Left ventricle myocardium inferior (tissue), 1 donor: ENCODE measurements at places on chromosomes 4 and X.

- DNase-seq, result no peak
Measured at GRCh38 chr4:81366779-81367178, 104.9 kb downstream of the RASGEF1B start.

DNA sequence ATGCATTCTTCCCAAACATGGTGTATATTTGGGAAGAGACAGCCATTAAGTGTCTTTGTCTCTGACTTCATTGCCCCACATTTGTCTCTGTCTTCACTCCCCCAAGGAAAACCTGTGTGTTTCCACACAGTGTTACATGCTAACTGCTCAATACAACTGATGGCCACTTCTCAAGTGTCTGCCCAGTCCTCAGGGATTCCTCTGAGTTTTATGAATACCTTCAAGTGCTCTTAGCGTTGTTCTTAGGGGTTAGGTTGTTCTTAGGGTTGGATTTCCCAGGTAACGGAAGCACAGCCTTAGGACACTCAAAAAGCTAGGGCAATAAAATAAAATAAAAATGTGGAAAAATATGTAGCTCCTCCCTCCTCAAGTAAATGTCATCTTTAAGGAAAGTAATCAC is 64.7 kb upstream of the PLAC8 start:
- DNase-seq, result no peak

GRCh38 chrX:53075011-53075410 is 7.2 kb upstream of the TSPYL2 start:
- no peak for DNase-seq

DNA sequence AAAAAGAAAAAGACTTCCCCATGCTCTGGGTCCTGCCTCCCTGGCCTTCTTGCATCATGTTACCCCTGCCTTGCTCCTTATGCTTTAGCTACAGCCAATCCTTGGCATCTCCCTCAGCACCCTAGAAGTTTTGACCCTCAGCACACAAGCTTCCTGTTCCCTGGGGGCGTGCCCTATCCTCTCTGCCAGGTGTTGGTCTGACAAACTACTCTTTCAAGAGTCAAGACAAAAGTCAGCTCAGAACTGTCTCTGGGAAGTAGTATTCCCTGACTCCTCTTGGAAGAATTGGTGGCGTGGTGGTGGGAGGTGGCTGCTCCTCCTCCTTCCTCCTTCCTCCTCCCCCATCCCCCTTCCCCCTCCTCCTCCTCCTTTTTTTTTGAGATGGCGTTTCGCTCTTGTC is 41.0 kb downstream of the PRPS1 start:
- DNase-seq, result no peak

DNA sequence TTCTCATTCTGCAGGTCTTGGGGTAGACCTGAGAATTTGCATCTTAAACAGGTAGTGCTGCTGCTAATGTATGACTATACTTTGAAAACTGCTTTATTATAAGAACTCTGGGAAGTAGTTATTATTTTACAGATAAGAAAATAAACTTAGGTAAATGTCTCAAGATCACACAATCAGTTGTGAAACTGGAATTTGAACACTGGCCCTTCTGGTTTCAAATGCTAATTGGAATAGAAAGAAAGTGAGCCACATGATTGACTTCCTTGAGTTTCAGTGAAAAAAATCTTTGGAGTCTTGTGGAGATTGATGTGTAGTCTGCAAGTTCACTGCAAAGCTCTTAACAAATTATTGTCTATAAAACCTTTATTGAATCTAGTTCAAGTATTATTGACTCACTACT is 44.5 kb downstream of the FTHL17 start:
- DNase-seq, result no peak

- no peak for DNase-seq
Measured at GRCh38 chr4:29309050-29309449, 1411.1 kb upstream of the PCDH7 start.

GRCh38 chr4:26682436-26682835 is 98.6 kb downstream of the TBC1D19 start:
- no peak for DNase-seq

GRCh38 chr4:94349193-94349592 is 6.6 kb upstream of the HPGDS start:
- no peak for DNase-seq

DNA sequence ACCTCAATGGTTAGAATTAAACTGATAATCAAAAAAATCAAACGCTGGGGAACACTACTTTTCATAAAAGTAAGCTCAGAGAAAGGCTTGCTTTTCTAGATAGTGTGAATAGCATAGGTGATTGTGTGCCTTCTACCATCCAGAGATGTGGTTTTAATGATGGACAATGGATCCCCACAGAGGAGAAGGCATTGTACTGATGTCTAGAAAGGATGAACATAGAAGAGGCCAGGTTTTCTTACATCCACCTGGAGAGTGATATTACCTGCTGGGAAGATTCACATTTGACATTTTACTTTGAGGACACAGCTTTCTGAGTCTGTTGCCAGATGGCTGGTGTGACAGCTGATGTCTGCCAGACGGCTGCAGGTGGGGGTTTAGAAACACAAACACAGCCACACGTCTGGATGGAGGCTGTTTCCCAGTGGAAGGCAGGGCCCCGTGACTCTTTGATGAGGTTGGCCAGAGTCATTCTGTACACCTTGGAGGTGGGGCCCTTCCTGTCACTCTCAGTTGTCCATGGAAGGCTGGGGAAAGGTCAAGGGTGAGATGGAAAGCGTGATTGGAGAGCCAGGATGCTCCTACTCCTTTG is 114.4 kb downstream of the PSAPL1 start:
- no peak for DNase-seq

DNA sequence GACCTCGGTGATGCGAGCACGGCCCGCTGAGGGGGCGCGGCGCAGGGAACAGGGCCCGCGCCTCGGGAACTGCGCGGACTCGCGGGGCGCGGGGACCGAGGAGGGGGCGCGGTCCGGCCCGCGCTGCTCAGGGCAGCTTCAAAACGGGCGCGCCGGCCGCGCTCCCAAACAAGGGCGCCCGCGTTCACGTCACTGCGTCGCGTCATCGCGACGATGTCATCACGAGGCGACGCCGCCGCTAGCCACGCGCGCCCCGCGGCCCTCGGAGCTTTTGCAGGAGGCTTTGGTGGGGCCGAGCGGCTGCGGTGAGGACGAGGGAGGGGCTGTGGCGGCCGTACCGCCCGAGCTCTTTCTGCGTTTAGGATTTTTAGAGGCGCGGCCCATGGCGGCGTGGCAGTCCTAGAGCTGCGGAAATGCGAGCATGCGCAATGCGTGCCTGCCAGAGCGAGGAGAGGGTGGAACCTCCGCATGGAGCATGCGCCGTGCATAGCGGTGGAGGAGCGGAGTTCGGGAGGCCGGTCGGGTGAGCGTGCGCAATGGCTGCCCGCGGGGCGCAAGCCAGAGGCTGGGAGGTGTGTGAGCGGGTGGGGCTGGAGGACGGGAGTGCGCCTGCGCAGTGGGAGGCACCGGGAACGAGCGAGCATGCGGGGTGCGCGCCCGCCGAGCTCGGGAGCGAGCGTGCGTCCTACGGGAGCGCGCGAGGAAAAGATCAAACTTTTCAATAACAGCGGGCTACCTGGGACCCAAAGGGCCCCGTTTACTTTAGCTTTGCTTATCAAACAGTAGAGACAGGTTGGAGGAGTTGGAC is at the start of gene PPP2R3B:
Gene PPP2R3B, minus strand, starts transcription at position 140 of the 808 bp plus-strand sequence. CDS start 216 bp downstream, outside the sequence.
- DNase-seq, result peak; percentile 99

DNA sequence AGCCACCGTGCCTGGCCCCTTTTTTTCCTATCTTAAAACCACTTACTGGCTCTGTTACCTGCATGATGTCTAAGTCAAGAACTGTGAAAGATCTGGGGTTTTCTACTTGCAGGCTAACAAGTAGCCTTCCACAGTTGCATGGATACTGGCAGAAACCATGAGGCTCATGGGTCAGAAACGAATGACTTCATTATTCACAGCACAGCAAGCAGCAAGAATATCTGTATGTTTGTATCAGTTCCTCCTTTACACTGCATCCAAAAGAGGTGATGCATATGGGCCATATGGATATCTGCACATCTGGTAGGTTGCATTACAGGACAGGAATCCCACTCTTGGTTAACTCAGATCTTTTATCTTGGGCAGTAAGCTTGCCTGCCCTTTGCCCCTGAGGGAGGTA is 154.9 kb upstream of the NUDT6 start:
- no peak for DNase-seq

- no peak for DNase-seq
Measured at GRCh38 chr4:54395013-54395527, 166.0 kb downstream of the PDGFRA start.

DNA sequence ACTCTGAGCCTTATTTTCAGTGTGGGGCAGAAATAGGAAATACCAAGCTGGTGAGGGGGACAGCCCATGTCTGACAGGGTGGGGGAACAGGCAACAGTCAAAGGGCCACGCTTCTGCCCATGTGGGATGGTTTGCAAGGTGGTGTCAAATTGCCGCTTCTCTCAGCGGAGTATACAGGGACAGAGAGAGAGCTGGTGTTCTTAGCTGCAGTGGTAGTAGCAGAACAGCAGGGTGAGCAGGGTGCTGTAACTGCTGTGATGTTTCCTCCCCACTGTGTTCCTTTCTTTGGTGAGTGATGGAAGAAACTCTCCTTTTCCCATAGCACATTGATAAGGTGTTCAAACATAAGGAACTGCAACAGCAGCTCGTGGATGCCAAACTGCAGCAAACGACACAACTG is 37.9 kb downstream of the RBBP7 start:
- DNase-seq, result no peak
